T-helper 17 cell (primary cell): ENCODE measurements at places on chromosomes 4 and X. TPM values are rescaled to one million over a fixed set of nuclear protein-coding genes. Genes with fewer than 3 reads are reported as not detected.

Gene PLRG1
- 49.7 TPM for total RNA-seq

Gene CENPVL2
- not detected for total RNA-seq

Gene SFRP2
- total RNA-seq = not detected

Gene MAGEA8
- total RNA-seq = not detected

- no peak for DNase-seq
Measured at GRCh38 chrX:39609941-39610340, 487.8 kb downstream of the BCOR start.

- no peak for DNase-seq
Measured at GRCh38 chr4:23166919-23167318, 474.2 kb downstream of the GBA3 start.

GRCh38 chrX:55794405-55794804, 76.9 kb downstream of the RRAGB start:
- DNase-seq = no peak

- no peak for DNase-seq
Measured at GRCh38 chr4:19406789-19407188, 844.9 kb upstream of the SLIT2 start.

GRCh38 chrX:47180346-47180745, 13.3 kb upstream of the UBA1 start:
- no peak for DNase-seq

DNA sequence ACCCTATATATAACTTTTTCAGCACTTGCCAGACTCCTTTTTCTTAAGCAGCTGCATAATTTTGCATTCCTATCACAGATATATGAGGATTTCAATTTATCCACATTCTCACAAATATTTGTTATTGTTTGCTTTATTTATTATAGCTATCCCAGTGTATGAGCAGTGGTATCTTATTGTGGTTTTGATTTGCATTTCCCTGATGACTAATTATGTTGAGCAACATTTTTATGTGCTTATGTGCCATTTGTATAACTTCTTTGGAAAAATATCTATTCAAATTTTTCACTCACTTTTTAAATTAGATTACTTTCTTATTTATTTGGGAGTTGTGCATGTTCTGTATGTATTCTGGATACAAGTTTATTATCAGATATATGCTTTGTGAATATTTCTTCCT, 361.9 kb downstream of the KCTD8 start:
- no peak for DNase-seq

DNA sequence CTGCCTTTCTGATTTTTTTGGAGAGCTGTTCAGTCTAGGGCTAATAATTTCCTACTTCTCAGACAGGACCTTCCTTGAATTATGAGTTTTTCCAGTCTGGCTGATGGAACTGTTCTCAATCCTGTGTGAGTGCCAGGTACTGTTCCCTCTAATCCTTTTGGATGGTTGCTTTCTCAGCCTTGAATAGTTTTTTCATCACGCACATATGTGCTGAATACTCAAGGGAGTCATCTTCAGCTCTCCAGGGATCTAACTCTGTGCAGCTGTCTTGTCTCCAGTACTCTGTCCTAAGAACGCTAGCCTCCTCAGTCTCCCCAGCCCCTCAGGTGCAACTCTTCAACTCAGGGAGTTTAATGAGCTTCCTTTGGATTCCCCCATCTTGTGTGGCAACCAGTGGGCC, 93.2 kb downstream of the GASK1B start:
- DNase-seq = no peak

DNA sequence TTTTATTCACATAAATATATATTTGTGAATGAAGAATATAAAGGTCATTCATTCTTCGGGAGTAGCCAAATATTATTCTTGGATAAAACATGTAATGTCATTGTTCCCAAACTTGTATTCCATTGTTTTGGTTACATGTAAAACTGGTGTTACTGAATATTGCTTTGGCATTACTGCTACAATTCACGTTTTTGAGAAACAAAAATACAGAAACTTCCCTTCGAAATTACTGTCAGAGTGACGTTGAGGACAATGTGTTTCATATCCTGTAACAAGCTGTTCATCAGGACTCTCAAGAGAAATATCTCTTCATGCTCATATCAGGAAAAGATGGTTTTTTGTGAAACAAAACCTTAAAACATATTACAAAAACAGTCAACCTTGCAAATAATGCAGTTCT, 258.9 kb upstream of the DDX53 start:
- no peak for DNase-seq

- DNase-seq = no peak
Measured at GRCh38 chr4:183478123-183478522, 26.7 kb upstream of the ING2 start.

GRCh38 chr4:127648061-127648460, 15.3 kb downstream of the INTU start:
- DNase-seq = no peak

DNA sequence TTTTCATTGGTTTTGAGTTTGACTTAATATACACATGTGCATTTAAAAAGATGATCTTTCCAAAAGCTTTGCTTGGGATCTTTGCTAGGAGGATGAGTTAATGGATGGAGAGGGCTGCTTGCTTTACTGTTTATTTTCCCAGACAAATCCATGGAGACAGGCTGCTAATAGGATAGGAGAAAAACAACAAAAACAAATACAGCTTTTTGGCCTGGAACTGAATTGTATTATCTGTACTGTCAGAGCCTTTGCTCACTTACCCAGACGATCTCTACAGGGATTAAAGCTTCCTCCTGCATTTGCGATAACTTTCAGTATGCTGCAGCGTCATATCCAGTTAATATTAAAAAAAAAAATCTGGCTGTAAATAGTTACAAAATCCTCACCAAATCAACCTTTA, 190.8 kb upstream of the NUDT6 start:
- no peak for DNase-seq

DNA sequence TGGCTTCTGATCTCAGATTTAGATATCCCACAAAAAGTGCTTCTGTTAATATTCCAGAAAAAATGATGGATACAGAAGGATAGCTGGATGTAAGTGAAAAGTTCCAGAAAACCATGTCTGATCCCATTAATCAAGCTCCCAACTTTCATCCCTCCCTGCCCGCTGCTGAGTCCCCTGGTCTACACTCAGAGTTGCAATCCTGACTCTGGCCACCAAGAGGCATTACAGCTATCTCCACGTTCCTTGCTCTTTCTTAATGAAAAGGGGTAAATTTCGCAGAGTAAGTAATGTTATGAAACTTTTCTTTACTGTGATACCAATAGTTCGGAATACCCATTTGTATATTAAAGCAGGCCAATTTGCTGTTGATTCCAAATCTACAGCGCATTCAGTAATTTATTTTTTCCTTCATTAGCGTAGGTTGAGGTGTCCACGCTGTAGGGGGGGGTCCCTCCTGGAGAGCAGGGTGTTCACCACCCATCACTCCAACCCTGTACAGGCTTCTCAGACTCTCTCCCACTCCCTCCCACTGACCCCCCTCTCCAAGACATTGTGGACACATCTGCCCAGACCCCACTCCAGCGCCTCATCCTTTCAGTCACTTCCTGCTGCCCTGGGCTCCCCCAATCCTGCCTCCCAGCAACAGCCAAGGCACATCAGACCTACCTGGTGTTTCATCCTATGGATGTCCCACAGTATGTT, 55.1 kb downstream of the RAB40A start:
- no peak for DNase-seq

- DNase-seq = no peak
Measured at GRCh38 chrX:124938715-124939114, 381.0 kb upstream of the TEX13C start.

DNA sequence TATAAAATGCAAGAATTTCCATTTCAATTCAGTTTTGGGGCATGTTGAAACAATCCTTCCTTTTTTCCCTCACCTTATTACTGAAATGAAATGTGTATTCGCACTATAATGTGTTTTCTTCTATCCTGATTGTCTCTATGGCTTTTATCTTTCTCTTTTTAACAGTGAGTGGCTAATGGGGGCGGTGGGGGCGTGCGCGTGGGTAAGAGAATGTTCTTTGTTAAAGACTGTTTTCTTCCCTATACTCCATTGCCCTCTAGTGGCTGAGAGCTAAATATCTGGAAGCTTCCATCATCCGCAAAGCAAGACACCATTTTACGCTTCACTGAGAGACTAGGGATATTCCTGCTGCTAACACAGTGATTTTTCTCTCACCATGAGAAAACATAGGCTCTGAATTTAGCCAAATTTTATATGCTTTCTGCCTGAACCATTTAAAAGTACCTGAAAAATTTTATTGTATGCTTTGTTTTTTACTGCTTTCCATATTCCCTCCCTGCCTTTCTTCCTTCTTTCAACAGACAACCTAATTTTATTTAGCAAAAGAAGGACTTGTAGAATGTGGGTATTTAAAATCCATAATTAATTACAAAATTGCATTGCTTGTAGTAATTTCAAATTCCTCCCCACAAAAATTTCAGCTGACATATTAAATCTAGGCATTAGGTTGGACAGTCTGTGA, 194.0 kb downstream of the GASK1B start:
- DNase-seq = no peak

DNA sequence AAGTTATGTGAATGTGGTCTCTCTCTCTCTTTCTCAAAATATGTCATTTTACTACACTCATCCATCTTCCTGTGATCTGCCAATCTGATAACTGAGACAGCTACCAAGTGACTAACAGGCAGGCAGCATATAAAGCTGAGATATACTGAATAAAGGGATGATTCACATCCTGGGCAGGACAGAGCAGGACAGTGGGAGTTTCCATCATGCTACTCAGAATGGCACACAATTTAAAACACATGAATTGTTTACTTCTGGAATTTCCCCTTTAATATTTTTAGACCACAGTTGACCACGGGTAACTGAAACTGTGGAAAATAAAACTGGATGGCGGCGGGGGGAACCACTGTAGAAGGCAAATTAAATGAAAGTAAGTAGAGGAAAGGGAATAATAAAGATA, 58.6 kb upstream of the DCTD start:
- no peak for DNase-seq

DNA sequence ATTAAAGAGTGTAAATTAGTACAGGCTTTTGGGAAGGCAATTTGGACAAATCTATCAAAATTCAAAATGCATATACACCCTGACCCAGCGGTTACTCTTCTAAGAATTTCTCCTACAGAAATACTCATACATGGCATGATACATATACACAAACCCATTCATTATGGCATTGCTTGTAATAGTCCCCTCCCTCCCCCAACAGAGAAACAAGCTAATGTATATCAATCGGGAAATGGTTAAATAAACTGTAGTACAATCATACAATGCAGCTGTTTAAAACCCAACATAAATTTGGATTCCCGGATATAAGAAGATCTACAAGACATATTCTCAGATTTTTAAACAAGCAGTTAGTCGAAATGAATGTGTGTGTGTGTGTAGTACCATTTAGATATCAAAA, 808 bp downstream of the HUWE1 start:
- DNase-seq = no peak
